Fibroblast of gingiva (primary cell): ENCODE measurements at places on chromosomes 6 and 20.

GRCh38 chr6:158560836-158561320 lies 987 bp downstream of the TMEM181 start:
- no peak for DNase-seq

DNA sequence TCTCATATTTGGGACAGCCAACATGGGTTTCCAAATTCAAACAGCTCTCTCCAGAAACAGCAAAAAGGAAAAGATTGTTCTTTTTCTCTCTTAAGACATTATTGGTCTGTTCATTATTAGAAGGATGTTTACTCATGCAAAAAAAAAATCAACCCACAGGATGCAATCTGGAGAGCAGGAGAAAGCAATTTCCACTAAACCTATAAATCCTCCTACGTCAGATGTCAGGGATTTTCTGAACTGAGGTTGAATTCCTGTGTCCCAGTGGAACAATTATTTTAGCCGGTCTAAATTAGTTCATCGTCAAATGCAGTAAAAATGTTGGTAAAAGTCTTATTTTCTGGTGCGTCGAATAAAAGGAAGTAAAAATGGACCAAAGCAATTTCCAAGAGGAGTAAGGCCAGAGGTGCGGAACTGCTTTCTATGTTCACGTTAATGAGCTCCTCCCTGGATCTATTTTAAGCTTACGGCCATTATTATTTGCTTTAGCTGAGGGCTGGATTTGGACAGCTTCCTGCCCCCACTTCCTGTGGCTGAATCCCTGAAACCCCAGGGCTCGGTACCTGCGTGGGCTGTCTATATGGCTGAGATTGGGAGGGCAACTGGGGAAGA lies at the start of gene GABRR1:
GABRR1 (minus strand) TSS at position 60 of the 612 bp plus-strand sequence; CDS start at position 24, 36 bp downstream.
- DNase-seq = no peak

GRCh38 chr6:27205375-27206278 lies 41.9 kb upstream of the PRSS16 start:
- DNase-seq = peak; percentile 3

GRCh38 chr6:3307436-3307835 lies 48.7 kb downstream of the PSMG4 start:
- DNase-seq = no peak

DNA sequence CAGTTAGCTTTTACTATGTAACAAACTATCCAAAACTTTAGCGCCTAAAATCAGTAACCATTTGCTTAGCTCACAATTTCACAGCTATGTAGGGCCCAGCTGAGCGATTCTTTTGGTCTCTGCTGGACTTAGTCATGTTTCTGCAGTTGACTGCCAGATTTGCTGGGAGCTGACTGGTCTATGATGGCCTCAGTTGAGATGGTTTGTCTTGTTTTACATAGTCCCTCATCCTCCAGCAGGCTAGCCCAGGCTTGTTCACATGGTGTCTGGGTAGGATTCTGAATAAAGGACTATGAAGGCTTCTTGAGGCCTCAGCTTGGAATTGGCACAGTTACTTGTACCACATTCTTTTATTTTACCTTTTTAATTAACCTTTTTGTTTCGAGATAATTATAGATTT lies 247.8 kb upstream of the CHD6 start:
- DNase-seq = no peak

GRCh38 chr20:33532753-33533459 lies 43.0 kb downstream of the CBFA2T2 start:
- DNase-seq = peak; percentile 5

DNA sequence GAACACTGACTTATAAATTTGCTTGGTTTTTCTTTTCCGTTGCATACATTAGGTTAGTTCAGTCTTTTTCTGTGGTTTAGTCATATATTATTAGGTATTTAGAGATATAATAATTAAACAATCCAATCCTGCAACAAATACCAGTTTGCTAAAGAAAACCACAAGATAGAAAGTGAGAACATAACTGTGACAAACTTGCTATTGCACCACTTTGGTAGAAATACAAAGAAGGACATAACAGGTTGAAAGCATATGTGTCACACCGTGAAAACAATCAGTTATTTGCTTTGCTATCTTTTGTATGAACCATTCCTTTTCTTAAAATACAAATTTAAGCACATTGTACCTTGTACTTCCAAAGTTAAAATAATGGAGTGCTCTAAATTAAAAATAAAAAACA lies 42.0 kb upstream of the KCNQ5 start:
- no peak for DNase-seq

GRCh38 chr6:50116390-50116789 lies 66.7 kb upstream of the DEFB112 start:
- DNase-seq = no peak

DNA sequence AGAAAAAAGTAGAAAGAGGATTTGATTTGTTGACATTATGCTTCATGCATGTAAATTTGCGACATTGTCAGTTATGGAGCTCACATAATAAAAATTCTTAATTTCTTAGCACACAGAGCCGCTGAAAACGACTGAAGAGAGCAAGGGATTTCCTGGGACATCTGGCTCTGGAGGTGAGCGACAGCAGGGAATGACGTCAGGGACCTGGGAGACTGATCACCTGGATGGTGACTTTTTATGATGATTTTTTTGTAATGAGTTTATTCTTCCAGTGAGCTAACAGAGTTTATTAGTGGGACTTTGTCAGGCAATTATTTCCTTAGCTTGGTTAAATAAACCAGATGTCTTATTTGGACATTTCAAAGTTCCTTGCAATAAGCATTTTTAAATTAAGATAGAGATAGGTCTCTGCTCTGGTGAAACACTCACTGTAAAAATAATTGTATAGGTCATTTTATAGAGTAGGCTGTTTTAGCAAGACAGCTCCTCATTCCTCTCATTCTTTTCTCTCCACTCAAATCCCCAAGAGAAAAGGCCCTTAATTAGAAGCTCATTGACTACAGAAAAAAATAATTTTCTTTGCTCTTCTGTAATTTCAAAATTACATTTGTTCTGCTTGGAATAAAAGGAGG lies 19.4 kb downstream of the TMEM200A start:
- peak; percentile 82 for DNase-seq

DNA sequence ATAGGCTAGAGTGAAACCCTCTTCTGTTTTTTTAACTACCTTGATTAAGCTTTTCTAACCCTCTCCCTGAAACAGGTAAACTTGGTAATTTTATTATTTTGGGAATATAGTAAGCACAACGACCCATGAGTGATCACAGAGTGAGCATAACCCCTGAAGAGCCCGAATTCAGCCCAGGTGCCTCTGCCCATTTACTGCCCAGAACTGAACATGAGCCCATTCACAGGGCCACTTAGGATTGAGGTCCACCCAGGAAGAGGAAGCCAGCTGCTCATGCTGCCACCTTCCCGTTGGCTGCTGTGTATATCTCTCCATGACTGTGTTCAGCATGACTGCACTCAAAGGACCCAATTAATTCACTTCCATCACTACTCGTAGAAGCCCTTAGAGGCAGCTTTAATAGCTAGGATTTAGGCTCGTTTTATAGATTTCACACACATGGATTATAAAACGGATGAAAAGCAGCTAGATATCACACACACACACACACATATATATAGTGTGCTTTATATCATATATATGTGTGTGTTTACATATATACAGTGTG lies 8.3 kb upstream of the PDE10A start:
- no peak for DNase-seq

DNA sequence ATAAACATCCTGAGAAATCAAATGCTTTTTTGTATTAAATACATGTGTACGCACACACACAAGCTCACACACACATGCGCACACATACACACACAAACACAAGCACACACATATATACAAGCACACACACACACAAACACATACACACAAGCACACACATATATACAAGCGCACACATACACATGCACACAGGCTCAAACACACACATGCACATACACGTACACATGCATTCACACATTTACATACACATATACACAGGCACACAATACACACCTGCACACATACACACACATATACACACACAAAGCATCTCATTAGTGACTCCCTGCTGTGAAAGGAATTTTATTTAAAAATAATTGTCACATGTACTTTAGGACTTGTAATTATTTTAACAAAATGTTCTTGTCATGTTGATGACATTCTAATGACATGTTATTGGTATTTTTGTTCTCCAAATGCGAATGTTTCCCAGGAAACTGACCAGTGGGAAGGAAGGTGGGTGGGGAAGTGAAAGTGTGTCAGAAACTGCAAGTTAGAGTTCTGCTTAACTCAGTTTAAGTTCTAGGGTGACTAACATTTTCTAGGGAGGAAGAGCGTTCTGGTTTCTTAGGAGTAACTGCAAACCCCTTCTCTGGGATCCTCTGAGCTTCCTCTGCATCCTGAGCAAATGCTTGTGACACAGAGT lies 113.9 kb upstream of the ZNF217 start:
- DNase-seq = peak; percentile 16

GRCh38 chr6:144411531-144412165 lies 126.5 kb downstream of the UTRN start:
- DNase-seq = no peak

DNA sequence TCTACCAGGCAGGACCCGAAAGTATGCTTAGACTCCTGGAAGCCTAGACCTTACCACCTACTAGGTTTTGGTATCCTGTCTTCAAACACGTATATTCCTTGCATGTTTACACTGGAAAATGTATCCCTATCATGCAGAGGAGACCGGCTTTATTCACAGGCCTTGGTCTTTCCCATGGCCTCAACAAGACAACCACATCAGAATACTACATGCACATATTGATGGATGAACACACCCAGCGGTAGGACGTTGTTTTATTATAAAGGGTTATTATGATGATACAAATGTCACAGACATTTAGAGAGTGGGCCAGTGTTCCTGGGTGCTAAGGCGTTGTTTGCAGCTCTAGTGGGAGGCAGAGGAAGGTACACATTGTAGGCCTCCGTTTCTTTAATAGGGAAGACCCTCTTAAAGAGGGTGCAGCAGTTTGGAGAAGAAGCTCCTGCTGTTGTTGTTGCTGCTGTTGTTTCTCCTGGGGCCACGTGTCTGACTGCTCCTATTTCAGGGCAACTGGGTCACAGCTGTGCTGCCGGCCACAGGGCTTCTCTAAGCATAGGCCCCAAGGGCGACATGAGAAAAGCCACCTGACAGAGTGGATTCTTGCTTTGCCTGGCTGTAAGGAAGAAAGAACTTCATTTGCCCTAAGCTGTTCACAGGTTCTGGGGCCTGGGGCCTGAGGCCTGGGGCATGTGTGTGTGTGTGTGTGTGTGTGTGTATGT lies 98.3 kb upstream of the SASH1 start:
- DNase-seq = no peak

GRCh38 chr6:168383062-168383854 lies 57.7 kb upstream of the SMOC2 start:
- no peak for DNase-seq

DNA sequence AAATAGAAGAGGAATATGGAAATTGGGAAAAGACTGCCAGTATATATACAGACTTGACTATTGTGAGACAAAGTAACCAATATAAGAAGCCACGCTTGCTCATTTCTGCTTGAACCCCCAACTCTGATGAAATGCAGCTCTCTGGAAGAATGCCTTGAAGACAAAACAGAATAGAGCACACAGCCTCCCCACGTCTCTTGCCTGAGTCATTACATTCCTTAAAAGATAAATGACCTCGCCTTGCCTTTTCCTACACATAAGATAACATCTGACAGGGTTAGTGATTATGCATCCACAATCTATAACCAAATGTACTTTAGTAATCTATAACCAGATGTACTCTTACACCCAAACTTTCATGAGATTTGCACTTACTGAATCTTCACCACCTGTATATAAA lies 141.1 kb upstream of the EEF1E1 start:
- DNase-seq = no peak
